HuH-7 (cell line): ENCODE measurements at places on chromosomes 2 and 18.

- DNase-seq, result peak; percentile 17
These were observed 229.3 kb upstream of the ZSWIM2 start for GRCh38 chr2:187078297-187078696.

GRCh38 chr2:237720957-237721356, 77.6 kb upstream of the RBM44 start:
- DNase-seq, result no peak

- no peak for DNase-seq
These were observed 59.9 kb downstream of the VIT start for GRCh38 chr2:36756438-36756837.

DNA sequence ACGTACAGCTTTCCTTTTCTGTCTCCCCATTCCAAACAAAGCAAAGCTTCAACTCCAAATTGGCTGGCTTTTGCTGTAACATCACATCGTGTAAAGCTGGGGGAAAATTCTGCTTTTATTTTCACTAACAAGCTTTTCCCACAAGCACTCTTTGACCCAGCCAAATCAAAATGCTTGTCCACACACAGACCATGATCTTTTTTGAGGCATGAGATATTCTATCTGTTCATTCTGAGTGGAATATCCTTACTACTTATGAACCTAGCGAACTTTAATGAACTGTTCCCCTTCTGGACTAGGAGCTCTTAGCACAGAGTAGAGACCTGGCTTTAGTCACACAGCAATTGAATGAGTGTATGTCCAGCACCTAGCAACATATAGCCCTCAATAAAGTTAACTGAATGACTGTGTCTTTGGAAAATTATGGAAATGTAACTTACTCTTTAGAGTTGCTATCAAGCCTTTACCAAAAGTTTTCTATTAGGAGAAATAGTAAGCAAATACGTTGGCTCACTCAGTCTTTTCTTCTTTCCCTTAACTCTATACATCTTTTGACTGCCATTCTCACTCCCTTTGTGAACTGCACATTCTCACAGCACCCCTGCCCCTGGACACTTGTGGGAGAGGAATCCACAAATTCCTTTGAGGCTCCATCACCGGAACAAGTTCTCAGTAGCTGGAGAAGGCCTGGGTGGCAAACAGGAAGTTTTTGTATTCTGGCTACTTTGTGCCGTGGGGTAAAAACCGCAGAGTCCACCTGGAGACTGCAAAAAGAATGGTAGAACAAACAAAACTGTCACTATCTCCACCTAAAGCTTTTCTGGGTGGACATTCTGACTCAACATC, 1.3 kb upstream of the UBE2E3 start:
- no peak for DNase-seq

DNA sequence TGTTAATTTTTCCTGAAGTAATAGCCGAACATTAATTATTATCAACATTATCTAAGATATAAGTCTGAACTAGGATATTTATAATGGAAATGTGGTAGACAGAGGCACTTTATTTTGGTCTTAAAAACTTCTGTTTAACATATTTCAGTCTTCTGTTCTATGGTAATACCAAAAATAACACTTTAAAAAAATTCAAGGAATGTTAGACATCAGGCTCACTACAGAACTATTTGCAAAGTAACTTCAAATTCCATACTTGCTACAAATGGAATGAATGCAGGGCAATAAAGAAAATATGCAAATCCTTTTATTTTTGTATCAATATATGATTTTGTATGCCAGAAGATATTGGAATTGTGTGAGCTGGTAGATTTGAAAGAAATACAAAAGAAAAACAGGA, 345.5 kb upstream of the DSEL start:
- no peak for DNase-seq

- no peak for DNase-seq
These were observed 144.3 kb downstream of the INHBB start for GRCh38 chr2:120490091-120490798.

- DNase-seq, result no peak
These were observed 115.1 kb upstream of the ST6GAL2 start for GRCh38 chr2:107001062-107001461.

DNA sequence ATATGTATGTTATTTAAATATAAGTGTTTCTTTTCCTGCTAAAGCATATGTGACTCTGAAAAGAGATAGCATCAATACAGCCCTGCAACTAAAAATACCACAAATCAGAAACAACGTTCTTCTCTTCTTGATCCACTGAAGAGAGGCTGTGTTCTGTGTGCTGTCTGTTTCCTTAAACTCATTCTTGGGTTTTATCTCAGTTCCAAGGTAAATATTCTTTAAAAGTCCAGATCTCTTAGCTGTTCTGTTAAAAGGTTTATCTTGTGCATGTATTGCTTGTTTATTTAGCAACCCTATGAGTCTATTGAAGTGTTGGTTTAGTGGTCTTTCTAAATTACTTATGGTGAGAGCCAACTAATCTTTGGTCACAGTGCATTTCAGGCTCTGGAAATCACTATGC, 173.3 kb upstream of the NT5C1B start:
- no peak for DNase-seq
